ENCODE measurements at places on chromosomes 2 and 18.

DNA sequence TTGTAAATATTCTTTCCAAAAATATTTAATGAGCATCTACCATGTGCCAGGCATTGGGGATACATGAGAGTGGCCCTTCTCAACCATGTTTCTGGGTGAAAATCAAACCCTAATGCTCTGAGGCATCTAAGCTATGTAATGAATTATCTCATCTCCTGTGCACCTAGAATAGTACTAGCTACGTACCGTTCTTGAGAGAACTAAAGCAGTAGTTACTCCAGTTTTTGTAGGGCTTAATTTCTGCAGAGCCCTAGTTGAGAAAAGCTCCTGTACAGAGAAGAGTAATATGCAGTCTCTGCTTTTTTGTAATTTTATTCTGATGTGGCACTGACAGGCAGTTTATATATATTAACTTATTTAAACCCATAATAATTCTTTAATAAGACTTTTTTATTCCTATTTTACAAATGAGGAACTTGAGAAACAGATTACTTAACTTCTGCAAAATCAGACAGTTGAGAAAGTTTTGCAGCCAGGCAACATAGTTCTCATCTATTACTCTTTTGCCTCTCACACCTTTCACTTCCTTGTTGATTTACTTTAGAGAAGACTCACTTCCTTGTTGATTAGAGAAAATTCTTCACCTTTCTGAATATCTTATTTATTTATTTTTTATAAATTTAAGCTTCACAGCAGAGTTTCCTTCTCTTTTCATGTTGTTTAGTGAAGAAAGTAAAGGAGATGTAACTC lies 3.1 kb downstream of the SPOPL start:
- no peak for DNase-seq

DNA sequence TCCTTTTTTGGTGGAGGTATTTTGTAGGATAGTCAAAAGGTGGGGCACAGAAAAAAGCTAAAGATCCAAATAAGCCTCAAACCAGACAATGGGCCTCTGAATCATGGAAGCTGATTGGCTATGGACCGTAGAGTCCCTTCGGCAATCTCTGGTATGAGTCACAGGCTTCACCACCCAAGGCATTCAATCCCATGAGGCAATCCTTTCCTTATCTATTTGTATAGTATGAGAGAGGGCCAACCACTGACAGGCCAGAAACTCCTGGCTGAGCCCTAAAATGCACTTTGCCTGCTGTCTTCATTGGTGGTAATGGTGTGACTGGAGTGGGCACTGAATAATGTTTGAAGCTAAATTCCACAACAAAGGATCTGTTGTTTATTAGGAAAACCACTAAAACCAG lies 38.7 kb upstream of the MEX3C start:
- DNase-seq = no peak

GRCh38 chr2:168345601-168346000 lies 98.2 kb upstream of the STK39 start:
- DNase-seq = no peak

GRCh38 chr18:49581371-49581770 lies 19.5 kb downstream of the LIPG start:
- no peak for DNase-seq

DNA sequence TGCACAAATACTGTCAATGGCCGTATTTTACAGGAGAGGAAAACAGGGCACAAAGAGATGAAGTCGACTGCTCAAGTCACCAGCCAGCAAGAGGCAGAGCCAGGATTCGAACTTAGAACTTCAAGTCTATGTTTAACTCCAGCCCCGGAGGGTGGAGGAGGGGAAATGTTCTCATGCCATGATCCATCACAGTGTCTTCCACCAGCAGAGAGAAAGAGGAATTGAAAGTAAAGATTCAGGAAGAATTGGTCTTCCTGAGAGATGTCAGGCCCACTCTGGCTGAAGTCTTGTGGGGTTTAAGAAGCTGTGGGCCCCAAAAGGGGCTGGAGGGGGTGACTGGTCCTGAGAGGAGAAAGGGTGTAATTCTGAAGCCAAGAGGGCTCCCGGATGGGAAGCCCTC lies 260.0 kb downstream of the TNS1 start:
- no peak for DNase-seq

DNA sequence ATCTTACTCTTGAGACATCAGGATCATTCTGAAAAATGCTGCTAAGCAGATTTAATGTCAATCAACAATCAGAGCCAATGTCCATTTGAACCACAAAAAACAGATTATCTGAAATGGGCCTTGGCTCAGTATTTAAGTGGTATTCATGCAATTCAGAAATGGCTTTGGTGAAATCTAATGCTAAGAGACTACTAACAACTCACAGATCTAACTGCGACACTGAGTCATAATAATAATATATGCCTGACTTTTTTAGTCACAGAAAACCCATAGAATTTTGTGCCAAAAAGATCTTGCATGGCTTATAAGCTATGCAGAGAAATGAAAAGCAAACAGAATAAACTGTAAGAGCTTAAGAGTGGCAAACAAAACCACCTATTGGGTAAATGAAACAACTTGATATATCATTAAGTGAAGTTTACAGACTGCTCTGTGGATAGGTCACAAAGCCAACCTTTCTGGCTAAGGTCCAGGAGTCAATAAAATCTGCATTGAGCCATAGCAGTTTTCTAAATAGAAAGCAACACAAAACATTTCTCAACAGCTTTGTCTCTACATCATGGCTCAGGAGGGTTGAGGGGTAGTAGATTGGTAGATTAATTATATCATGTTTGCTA lies 234.3 kb downstream of the LRATD1 start:
- no peak for DNase-seq

GRCh38 chr2:28399956-28400355 lies 7.3 kb downstream of the FOSL2 start:
- no peak for DNase-seq

DNA sequence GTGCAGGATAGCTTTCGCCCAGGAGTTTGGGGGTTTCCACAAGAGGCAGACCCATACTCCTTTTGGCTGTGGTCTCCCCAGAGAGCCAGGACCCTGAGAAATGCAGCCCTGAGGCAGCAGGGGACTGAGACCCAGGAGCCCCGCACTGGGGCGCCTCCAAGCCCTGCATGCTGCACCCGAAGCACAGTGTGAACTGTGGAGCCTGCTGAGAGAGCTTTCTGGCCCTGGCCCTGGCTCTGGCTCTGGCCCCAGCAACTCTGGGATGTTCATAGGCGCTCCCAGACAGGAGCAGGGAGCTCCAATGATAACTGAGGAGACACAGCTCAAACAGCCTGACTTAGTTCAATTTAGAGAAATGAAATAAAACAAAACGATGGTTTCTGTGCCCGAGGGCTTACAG lies 96.4 kb upstream of the TEX51 start:
- DNase-seq = no peak

DNA sequence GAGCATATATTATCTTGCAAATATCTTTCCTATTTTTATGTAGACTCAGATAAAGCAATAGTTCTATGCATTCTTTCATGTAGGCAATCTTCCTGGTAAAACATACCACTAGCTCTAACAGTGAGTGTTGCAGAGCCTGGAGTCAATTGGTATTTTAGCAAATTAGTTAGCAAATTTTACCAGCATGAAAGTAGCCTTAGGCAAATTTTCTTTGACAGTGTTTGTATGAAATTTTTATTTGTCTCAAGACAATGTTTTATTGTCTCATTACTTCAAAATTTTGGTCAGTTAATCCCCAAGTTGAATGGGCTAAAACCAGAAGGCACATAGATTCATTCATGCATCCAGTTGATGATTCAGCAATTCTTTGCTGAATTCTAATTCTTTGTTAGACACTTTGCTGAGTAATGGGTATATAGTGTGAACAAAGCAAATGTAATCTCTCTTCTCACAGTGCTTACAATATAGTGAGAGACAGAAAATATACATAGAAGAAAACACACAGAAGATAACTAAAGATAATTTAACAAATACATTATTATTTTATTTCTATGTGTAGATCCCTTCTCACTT lies 27.1 kb downstream of the SLC38A11 start:
- DNase-seq = no peak

GRCh38 chr2:80092474-80092873 lies 212.1 kb downstream of the LRRTM1 start:
- no peak for DNase-seq

DNA sequence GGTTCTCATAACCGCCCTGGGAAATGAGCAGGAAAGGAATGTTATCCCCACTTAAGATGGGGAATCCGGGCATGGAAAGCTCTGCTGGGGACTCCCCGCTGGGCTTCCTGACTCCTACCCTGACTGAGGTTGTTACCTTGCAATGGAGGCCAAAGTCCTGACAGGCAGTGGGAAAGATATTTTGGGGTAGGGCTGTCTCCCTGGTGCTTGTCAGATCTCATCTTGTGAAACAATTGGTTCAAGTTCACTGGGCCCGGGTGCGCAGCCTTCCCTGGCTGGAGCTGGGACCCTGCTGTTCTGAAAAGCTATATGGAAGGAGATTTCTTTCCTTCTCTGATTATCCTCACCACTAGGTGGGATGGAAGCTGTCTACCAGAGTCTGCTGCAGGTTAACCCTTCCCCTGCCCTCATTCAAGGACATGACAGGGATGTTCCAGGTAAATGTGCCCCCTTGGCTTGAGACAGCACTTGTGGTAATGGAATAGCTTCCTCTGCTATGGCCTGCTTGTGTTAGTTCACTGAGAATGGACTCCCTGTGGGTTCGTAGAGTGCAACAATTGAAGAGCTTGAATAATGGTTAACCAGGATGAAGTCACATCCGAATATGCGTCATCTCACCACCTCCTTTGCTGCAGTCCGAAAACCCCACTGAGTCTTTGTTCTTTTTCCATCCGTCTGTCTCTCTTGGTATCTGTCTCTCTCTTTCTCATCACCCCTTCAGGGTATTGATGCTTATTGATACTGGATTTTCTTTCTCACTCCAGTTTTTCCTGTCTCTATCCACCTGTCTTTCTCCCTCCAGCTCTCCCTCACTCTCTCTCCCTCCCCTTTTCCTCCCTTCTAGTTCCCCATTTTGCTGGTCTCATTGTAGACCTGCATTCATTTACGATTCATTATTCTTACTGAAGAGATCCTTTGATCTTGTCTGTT lies 67.8 kb upstream of the EPAS1 start:
- DNase-seq = no peak

GRCh38 chr2:28137221-28137620 lies 246.7 kb downstream of the BABAM2 start:
- DNase-seq = no peak

Data from NCI-H1436 (cell line).